Right renal pelvis (tissue), 4 donors: ENCODE measurements at places on chromosomes 3 and 15.

- no peak for DNase-seq
These were observed 125.8 kb upstream of the MRPS22 start for GRCh38 chr3:139218046-139218445.

- no peak for DNase-seq
These were observed 491.1 kb downstream of the FHIT start for GRCh38 chr3:60760145-60760544.

DNA sequence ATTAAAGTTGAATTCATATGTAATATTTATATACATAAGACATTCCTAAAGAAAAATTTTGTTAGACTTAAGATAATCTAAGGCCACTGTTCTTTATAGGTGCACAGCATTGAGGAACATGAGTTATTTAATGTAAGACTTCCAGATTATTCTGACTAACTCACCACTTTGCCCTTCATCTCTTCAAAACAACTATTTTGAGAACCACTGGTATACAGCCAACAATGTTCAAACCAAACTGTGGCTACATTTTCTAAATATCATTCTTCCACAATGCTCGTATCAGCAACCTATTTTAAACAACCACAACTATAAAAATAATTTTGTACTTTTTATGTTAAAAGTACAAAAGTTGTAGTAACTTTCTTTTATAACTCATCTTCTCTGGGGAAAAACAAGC is 199.8 kb upstream of the ALCAM start:
- no peak for DNase-seq

- DNase-seq: no peak
These were observed 186.2 kb downstream of the GOLGA6L6 start for GRCh38 chr15:20355256-20355868.

DNA sequence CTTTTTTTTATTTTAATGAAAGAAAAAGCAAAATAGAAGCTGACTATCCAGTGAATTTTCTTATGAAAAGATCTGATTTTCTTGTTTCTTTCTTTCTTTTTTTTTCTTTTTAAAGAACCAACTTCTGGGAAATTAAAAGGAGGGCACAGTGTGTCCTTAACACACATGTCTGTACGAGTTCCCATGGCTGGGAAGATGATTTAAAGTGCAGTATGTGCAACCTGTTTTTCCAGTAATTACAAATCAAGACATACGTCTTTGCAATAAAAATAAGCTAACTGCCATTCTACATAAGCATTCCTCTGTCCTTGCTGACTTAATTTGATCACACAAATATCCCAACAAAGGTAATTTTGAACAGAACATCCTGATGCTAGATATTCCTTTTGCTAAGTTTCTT is 416.1 kb downstream of the ROBO1 start:
- no peak for DNase-seq

DNA sequence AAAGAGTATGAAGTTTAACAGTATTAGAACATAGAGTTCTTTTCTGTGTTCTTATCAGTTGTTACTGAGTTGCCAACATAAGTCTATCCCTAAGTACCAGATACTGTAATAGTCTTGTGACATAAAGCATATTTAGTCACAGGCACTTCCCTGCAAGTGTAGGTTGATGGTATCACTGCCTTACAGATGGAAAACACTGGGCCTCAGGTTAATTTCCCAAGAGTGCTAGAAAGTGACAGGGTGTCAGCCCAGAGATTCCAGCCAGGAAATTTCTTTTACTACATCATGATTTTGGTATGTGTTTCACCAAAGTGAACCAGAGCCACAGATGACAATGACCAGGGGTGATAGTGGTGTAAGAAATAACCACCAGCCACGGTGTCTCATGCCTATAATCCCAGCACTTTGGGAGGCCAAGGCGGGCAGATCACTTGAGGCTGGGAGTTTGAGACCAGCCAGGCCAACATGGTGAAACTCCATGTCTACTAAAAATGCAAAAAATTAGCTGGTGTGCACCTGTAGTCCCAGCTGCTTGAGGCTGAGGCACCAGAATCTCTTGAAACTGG is 3.2 kb downstream of the EIF1B start:
- no peak for DNase-seq
